ENCODE measurements at places on chromosomes 16 and 17. TPM values are rescaled to one million over a fixed set of nuclear protein-coding genes. Genes with fewer than 3 reads are reported as not detected.
A peak's percentile ranks its signal among the peaks of the same experiment; 100 is the strongest.

DNA sequence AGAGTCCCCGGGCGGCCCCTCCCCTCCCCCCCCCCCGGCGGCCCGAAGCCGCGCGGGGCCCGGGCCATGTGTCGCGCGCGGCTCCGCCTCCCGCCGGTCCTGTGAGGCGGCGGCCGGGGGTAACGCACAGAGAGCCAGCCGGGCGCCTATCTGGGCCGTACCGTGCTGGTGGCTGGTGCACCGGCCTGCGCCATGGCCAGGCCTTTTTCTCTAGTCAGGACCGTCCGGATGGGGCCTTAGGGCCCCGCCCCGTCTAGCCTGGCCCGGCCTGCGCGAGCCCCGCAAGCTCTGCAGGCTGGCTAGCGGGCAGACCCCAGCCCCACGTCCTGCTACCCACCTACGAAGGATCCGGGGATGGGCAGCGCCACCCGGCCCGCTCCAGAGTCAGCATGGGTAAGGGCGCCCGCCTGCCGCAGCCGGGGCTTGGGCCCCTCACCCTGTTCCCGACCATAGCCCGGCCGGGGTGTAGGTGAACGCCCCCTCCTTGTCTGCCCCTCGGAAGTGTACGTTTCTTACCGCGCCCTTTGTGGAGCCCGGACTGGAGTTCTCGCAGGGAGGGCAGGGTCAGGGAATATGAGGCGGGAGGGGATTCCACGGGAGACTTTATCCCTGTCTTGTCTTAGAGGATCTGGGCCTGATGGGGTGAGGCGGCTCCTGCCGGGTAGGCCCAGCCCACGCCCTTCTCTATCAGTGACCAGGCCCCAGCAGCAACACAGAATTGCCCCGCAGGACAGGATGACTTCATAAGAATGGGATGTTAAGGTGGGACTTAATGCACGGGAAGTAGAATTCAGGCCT, at the start of gene CENPT:
CENPT (minus strand) TSS at position 630 of the 798 bp plus-strand sequence. CDS start 13,834 bp downstream, outside the sequence.
- peak; percentile 80 for DNase-seq

GRCh38 chr16:57915811-57916488, 55.0 kb downstream of the CNGB1 start:
- DNase-seq: no peak

- no peak for DNase-seq
Measured at GRCh38 chr16:82655072-82655714, 28.4 kb downstream of the CDH13 start.

The GAST gene
- not detected for total RNA-seq

DNA sequence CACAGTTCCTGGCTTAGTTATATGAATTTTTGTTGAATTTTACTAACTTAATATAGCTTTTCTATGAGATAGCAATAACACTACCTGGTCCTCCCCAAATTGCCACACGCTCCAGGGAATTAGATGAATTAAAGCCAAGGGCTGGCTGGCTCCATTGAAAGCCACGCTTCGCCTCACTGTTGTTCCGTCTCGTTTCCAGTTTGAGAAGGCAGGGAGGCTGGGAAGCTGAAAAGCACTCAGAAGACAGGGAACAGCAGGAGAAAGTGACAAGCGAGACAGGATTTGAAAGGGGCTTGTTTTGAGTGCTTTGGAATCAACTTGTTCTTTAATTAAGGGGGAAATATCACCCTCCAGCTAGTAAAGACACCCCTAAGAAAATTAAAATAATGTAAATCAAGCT, 425.3 kb downstream of the CA10 start:
- no peak for DNase-seq

The KRT24 gene
- not detected for total RNA-seq

- DNase-seq: no peak
Measured at GRCh38 chr16:2531371-2531695, at the start of gene CEMP1. CEMP1 (minus strand) TSS chr16:2531408; CDS start chr16:2531073, 335 bp downstream.

DNA sequence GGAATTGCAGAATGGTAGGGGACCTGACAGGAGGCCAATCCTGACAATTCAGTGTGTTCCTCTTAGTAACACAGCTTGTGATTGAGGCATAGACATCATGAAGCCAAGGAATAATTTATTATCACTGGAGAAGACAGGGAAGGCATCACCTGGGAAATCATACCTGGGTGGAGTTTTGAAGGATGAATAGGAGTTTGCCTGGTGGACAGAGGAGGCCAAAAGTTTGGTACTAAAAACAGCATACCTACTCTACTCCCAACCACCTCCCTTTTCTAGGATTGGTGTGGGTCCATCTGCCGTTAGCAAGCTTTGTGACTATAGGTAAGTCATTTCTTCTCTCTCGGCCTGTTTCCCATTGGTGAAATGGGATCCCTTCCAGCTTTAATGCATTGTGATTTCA, 88.0 kb downstream of the RAB11FIP4 start:
- DNase-seq: no peak

DNA sequence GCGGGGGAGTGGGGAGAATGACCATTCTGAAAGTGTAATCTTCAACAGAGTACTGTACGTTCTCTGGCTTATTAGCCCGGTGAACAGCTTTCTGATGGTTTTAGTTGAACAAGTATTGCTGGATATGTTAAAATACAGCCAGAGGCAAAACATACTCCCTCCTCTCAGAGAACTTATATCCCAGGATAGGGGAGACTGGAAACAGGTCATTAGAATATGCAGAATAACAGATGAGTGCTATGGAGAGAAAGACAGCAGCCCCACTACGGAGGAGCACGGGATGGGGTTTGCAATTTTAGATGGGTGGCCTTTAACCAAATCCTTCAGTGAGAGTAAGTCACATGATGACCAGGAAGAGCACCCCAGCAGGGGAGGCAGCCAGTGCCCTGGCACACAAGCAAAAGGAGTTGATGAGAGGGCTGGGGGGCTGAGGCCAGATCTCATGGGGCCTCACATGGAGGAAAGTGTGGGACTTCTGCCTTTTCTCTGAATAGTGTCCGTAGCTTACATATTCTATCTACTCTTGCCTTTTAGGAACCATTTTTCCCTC, 43.1 kb upstream of the SEC14L1 start:
- DNase-seq: no peak

DNA sequence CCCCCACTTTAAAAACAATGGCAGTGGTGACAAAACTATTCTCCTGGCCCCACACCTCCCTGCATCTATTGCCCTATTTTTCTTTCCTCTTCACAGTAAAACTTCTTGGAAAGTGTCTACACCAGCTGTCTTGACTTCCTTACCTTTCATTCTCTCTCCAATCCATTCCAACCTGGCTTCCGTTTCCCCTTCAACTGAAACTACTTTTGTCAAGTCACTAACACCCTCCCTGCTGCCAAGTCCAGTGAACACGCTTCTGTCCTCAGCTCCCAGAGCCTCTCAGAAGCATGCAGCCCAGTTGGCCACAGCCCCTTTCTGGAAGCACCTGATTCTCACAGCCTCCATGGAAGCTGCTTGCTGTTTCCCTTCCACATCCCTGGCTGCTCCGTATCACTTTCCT, 4.0 kb upstream of the SCN4A start:
- no peak for DNase-seq

DNA sequence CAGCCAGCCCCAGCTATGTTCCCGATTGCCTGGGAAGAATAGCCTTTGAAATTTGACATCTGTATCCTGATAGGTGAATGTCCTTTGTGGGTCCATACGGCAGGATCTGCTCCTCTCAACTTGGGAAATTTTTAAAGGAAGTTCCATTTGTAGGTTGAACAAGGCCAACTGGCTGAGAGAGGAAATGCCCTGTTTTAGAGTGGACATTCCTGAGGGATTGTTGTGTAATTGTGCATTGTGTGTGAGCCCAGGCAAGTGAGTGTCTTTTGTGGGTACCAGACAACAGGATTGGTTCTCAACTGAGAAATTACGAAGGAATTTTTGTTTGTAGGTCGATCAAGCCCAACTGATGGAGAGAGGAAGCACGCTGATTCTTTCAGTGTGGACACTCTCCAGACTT, 2.6 kb upstream of the CPHXL2 start:
- no peak for DNase-seq

DNA sequence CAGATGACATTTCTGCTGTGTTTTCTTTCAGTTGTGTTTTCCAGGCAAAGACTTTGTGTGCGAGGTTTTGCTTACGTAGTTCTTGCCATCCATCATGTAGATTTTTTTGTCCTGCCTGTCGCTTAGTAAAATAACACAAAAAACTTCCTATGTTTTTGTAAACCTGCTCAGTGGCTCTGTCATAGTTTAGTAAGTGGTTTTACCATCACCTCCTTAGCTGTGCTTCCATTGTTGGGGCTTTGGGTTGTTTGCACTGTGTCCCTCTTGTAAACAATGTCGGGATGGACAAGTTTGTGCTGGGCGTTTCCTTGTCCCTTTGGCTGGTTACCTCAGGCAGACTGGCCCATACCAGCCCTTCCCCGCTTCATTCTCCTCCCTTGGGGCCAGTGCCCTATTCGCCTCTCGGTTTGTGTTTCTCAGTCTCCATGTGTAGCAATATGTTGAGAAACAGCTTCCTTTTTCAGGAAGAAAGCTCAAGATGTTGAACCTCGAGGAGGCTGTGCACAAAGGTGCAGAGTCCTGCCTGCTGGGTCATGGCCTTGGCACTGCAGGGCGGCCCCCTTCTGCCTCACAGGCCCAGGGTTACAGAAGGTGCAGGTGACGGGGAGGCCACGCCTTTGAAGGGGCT, 74.6 kb downstream of the KSR1 start:
- no peak for DNase-seq

DNA sequence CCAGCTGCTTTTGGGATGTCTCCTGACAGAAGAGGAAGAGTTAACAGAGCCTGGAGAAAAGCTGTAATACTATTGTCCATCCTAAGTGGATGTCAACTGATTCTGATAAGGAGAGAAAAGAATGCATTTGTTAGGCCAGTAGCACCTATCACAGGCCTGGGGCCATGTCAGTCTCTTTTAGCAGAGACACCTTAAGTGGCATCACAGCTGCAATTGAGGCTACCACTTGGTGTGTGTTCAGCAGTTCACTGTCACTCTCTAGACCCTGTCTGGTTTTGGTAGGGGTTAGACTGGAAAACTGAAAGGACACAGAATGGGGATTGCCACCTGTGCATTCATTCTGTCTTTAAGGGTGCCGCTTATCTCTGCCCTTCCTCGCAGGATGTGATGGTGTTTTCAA, 42.0 kb downstream of the PSMD12 start:
- DNase-seq: no peak

GRCh38 chr16:89373355-89374110, 116.8 kb downstream of the ANKRD11 start:
- peak; percentile 12 for DNase-seq

DNA sequence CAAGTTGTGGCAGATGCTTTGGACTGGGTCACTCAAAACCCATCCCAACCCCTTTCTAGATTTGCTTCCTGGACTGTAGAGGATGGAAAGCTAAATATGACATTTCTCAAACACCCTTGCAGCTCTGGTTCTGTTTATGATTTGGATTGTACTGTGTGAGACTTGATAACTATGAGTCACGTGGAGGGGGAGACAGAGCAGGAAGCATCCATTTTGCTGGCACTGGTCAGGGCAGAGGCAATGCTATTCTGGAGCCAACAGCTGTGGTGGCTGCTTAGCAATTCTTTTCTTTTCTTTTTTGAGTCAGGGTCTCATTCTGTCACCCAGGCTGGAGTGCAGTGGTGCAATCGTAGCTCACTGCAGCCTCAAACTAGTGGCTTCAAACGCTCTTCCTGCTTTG, 13.6 kb upstream of the TERF2 start:
- no peak for DNase-seq

DNA sequence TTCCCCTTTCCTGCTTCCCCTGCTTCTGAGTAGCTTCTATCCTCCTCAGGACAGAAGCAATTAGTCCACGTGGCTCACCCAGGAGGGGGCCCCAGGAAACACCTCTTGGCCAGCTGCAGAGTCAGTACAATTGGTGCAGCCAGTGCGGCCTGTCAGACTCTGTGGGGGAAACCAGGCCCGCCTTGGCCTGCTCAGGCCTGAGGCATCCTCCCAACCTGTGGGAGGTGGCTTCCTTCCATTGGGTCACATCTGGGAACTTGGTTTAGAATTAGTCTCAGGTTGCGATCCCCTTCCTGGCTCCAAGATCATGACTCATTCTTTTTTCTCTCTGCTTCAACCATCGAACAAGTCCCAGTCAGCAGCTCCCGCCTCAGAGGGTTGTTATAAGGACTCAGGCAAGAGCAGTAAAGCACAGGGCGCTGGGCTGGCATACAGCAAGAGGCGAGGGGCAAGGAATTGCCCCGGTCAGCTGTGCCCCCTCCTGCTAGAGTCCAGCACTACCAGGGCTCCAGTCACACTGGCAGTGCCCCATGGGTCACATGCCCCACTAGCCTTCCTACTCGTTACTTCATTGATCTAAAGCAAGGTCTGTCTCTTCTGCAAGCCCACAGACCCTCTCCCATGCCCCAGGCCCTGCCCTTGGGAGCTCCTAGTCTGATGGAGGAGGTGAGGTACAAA, 8.1 kb upstream of the EPX start:
- DNase-seq: no peak

The KLHL10 gene
- not detected for total RNA-seq

GRCh38 chr16:68514511-68514910, 24.6 kb upstream of the ZFP90 start:
- DNase-seq: no peak

- DNase-seq: no peak
Measured at GRCh38 chr17:72307836-72308235, 187.0 kb downstream of the SOX9 start.

DNA sequence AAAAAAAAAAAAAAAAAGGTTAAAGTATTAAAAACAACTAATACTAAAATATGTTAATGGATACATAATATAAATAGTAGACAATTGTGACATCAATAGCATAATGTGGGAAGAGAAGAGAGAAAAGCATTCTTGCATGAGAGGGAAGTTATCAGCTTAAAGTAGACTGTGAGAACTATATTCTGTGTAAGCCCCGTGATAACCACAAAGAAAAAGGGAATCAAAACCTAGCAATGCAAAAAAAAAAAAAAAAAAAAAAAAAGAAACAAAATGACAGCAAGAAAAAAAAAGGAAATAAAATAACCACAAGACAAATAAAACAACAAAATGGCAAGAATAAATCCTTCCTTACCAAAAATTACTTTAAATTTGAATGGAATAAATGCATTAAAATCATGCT, 39.8 kb upstream of the MYLK3 start:
- DNase-seq: no peak

The GRAPL gene
- 0.21 TPM for total RNA-seq

The HEATR3 gene
- total RNA-seq: 4.2 TPM

DNA sequence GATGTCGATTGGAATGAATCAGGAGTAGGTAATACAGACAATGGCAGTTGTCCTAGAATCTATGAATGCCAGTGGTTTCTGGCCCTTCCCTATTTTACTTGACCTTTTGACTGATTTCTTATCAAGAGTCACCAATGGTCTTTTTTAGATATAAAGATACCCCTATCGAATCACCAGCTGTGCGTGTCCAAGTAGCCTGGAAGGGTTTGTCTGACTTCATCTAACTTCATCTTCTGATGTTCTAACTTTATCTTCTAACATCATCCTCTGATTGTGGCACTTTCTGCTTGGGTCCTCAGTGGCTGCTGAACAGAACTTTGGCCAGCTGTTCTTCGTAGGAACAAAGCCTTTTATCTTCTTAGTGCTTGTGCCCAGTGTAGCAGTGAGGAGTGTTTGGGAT, 129.7 kb downstream of the MSI2 start:
- no peak for DNase-seq

- DNase-seq: no peak
Measured at GRCh38 chr17:12765548-12765947, 23.8 kb upstream of the ARHGAP44 start.

The CCDC78 gene
- total RNA-seq: 0.95 TPM

All from pancreas (tissue), 10 donors.